CD8-positive, alpha-beta memory T cell (primary cell): ENCODE measurements at places on chromosomes 2 and 18. TPM values are rescaled to one million over a fixed set of nuclear protein-coding genes. Genes with fewer than 3 reads are reported as not detected.

- H3K36me3 ChIP-seq, result no peaks in the 10 kb centered on the region
- no peaks in the 10 kb centered on the region for H3K4me1 ChIP-seq
- H3K4me3 ChIP-seq, result no peak overlapping the region
Measured at GRCh38 chr2:40147360-40147759, 304.5 kb downstream of the SLC8A1 start.

- no peak overlapping the region for H3K27ac ChIP-seq
- H3K36me3 ChIP-seq, result no peaks in the 10 kb centered on the region
- H3K4me1 ChIP-seq, result no peaks in the 10 kb centered on the region
- no peak for DNase-seq
- no peaks in the 10 kb centered on the region for H3K27me3 ChIP-seq
Measured at GRCh38 chr2:17506736-17507616, 11.3 kb downstream of the RAD51AP2 start.

DNA sequence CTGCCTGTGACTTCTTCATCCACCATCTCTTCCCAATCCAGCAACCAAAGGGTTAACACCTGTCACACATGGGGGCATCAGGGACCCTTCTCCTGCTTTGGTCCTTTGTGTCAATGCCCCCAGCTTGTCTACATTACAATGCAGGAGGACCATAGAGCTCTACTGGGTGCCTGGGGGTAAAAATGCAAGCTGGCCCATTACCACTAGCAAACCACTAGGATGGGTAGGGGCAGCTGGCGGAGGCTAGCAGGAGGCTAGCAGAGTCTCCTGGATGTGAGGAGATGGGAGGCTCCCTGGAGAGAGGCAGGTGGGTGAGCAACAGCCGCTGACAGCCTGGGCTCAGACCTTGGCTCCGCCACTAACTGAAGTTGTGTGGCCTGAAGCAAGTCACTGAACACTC, 153.4 kb upstream of the SKOR2 start:
- no peak overlapping the region for H3K27ac ChIP-seq
- no peaks in the 10 kb centered on the region for H3K27me3 ChIP-seq
- H3K36me3 ChIP-seq, result no peaks in the 10 kb centered on the region
- DNase-seq, result no peak
- no peak overlapping the region for H3K4me3 ChIP-seq

- H3K27ac ChIP-seq, result no peak overlapping the region
- no peak for DNase-seq
- H3K4me1 ChIP-seq, result peaks cover 5% of the 10 kb centered on the region
- H3K4me3 ChIP-seq, result peak overlapping the region; percentile 73
Measured at GRCh38 chr2:170972296-170973224, 43.5 kb downstream of the GORASP2 start.

GRCh38 chr2:222289278-222290160, 9.3 kb downstream of the PAX3 start:
- no peak for DNase-seq
- H3K4me3 ChIP-seq, result no peak overlapping the region
- no peaks in the 10 kb centered on the region for H3K36me3 ChIP-seq
- H3K4me1 ChIP-seq, result no peaks in the 10 kb centered on the region
- peaks cover 33% of the 10 kb centered on the region for H3K27me3 ChIP-seq
- no peak overlapping the region for H3K27ac ChIP-seq

GRCh38 chr2:216415541-216415940, 3.3 kb downstream of the SMARCAL1 start:
- H3K36me3 ChIP-seq, result peaks cover 11% of the 10 kb centered on the region
- H3K4me3 ChIP-seq, result no peak overlapping the region
- DNase-seq, result no peak
- no peaks in the 10 kb centered on the region for H3K27me3 ChIP-seq
- H3K27ac ChIP-seq, result no peak overlapping the region

ABCA12 gene
- total RNA-seq, result not detected

SERPINB13 gene
- not detected for total RNA-seq

PLEKHH2 gene
- 0.48 TPM for total RNA-seq
